ENCODE measurements at places on chromosomes 4 and X.

- DNase-seq: no peak
Observed at GRCh38 chr4:123617791-123618190, 221.2 kb downstream of the SPRY1 start.

DNA sequence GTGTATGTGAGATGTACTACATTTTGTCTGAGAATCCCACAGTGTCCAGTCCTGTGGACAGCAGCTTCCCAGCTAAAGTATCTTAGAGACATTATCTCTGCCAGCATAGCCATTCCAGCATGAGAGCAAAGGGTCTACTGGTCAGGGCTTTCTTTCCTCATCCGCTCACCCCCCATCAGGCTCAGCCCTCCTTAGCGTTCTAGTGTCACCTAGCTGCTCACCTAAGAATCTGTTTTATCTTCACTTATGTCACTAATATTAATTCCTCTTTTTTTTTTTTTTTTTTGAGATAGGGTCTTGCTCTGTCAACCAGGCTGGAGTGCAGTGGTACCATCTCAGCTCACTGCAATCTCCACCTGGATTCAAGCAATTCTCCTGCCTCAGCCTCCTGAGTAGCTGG is 15.6 kb downstream of the RUFY3 start:
- no peak for DNase-seq

- no peak for DNase-seq
Observed at GRCh38 chrX:18561020-18561419, 110.9 kb downstream of the RS1 start.

DNA sequence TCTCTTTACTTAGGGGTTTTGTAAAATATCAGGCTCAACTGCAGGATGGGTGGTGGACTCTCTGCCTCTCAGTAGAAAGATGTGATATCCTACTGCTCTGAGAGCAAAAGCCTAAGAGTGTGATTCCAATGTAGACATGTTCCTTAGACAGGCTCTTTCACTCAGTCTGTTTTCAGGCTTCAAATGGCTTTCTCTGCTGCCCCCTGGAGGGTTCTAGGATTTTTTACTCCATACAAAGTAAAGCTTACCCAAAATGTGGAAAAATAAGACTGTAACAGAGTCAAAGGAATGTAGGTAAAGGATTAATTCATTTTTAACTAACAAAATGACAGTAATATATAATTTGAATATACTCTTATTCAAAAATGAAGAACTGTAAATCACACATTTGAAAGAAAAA is 32.1 kb downstream of the ZGRF1 start:
- peak; percentile 74 for DNase-seq

- no peak for DNase-seq
Observed at GRCh38 chr4:6134612-6135220, 65.6 kb downstream of the JAKMIP1 start.

GRCh38 chr4:41135801-41136200 is 78.5 kb downstream of the APBB2 start:
- DNase-seq: no peak

- peak; percentile 55 for DNase-seq
Observed at GRCh38 chr4:2932951-2933565, 30.1 kb downstream of the NOP14 start.

DNA sequence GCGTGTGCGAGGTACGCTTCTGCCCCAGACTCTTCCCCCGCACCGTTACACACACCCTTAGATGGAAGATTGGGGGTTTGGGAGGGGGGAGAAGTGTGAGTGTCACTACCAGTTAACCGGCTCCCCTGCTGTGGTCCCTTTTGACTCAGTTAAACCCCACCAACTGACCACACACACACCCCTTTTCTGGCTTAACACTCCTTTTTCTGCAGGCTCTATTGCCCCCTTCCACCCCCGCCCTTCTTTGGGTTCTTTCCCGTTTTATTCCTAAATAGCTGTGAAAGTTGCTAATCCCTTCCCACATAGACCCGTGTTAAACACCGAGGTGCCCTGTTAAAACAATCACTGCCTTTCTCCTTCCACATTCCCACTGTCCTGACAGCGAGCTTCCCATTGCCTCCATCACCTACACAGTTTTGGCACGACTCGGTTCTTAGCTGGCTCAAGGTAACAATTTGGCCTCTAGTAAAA is 3.7 kb upstream of the NR3C2 start:
- peak; percentile 56 for DNase-seq

GRCh38 chr4:159235779-159236368 is 133.0 kb downstream of the RAPGEF2 start:
- no peak for DNase-seq

- DNase-seq: no peak
Observed at GRCh38 chr4:84722720-84723119, 139.8 kb downstream of the CDS1 start.

DNA sequence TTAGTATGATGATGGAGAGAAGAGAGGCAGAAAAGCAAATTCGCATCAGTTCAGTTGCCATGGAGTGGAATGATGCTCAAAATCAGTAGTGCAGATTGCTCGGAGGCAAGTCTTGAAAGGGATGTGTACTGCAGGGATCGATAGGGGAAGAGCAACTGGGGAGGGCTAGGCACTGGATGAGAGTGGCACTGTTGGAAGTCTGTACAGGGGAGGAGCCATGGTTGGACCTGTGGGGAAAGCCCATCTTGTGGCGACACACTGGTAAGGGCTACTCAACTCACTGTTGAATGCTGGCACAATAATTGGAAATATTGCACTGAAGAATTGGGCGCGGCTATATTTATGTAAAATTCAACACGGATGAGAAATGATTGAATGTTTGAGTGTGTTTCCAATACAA is 1.2 kb downstream of the RAB9B start:
- no peak for DNase-seq

GRCh38 chr4:100722866-100723459 is 205.1 kb upstream of the EMCN start:
- DNase-seq: no peak

DNA sequence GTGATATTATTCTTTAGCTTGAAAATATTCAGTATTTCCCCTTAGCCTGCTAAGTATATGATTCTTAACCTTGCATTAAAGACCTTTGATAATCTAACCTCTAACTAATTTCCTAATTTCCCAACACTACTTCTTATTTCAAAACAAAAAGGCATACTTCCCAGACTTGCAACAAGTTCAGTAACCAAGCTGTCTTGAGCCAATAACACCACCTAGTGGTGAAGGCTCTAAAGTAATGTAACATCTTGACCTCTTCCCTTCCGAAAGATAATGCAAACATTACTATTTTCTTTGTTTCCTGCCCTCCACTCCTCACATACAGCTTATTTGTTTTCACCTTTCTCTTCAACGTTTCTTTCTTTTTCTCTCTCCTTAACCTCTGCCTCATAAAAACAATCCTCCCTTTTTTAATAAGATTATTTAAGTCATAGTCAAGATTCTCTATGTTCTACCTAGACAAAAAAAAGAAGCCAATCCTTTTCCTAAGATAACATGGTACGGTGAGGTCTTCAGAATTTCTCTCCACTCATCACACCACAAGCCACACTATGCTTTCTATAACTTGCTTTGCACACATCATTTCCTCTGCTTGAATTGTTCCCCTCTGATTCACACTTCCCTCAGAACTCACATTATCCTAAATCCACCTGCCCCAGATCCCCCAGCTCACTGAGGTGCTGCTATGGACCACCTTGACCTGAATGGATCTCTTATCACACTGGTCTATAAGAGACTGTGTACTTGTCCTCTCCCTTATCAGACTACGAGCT is 3.5 kb downstream of the FAT1 start:
- peak; percentile 75 for DNase-seq

- DNase-seq: no peak
Observed at GRCh38 chr4:145731028-145731427, 51.1 kb downstream of the C4orf51 start.

GRCh38 chr4:104163820-104164219 is 330.9 kb downstream of the CXXC4 start:
- DNase-seq: no peak

DNA sequence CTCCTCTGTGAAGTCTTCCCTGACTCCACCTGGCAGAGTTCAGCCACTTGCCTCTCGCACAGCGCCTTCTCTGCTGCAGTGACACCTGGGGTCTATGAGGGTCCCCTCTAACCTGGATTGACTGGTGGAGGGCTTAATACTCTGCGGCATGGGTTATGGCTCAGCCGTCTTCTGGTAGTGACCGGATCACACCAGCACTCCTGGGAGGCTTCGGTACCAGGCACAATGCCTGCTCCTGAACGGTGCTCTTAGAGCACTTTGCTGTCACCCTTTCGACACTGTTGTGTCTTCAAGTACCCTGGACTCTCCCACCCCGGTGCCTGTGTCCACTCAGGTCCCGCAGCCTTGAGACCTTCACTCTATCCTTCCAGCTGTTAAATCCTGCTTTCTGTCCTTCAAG is 50.0 kb downstream of the C4orf50 start:
- peak; percentile 28 for DNase-seq

DNA sequence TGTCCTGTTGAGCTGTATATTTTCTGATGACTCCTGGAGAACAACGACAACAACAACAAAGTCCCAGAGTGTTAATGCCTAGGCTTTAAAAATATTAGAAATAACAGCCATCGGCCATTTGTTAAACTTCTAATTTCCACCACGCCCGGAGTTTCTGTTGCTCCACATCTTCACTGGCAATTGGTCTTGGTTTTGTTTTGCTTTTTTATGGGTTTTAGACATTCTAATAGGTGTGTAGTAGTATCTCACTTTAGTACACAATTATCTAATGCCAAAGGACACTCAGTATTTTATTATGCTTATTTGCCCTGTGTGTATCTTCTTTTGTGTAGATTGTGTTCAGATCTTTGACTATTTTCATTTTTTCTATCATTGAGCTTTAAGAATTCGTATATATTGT is 5.0 kb downstream of the MAGEA12 start:
- DNase-seq: no peak

DNA sequence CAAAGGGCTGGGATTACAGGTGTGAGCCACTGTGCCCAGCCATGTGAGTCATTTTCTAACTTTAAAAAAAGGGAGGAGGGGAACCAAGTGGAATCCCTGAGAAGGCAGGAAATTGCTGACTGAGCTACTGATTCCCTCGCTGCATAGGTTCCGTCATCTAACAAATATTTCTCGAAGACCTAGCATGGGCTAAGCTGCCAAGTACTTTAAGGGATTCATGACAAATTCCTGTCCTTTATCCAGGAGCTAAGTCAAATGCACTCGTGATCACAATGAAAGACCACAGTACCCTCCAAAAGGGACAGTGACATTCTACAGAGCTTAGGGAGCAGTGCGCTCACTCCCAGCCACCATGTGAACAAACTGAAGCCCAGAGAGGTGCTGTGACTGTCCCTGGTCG is 33.2 kb upstream of the MAN2B2 start:
- no peak for DNase-seq

DNA sequence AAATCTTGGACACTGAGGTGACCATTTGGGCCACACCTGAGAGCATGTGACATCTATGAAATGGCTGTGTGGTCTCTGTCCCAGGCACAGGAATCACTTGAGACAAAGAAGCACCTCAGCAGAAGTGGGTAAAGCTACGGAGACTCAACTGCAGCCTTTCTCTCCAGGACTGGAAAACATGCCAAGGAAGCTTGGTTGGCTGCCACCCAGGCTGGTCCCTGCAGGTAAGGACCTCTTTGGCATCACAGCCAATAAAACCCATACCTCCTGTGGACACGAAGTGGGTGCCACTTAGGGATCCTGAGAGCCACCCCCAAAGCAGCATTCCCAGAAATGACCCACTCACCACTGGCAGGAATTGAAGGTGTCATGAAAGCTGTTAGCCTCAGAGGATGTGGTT is 74.6 kb downstream of the LEF1 start:
- DNase-seq: no peak

DNA sequence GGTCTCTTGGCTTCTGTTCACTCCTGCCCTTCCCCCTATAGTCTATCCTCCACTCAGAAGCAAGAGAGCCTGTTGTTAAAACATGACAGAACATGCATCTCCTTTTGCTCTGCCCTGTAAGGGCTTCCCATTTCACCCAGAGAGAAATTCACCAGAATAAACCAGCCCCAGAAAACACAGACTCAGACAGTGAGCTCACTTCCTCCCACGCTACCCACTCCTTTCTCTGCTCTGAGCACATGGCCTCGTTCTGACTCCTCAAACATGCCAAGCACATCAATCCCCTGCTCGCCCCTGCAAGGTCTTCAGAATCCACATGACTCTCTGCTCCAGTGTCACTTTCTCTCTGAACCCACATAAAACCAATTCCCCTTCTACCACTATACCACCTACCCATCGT is 50.4 kb downstream of the MID1 start:
- DNase-seq: no peak

DNA sequence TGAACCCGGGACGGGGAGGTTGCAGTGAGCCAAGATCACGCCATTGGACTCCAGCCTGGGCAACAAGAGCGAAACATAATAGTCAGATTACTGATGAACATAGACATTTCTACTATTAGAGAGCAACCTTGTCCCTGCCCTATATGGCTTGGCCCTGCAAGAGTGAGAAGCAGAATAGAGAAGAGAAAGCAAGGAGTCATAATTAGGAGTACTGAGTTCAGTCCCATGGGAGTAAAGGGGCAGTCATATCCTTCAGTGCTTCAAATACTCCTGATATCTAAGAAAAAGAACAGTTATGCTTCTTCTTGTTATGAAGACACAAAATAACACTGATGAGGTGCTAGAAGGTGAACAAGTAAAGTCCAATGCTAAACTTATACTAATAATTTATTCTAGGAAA is 33.8 kb downstream of the CLDN2 start:
- no peak for DNase-seq

DNA sequence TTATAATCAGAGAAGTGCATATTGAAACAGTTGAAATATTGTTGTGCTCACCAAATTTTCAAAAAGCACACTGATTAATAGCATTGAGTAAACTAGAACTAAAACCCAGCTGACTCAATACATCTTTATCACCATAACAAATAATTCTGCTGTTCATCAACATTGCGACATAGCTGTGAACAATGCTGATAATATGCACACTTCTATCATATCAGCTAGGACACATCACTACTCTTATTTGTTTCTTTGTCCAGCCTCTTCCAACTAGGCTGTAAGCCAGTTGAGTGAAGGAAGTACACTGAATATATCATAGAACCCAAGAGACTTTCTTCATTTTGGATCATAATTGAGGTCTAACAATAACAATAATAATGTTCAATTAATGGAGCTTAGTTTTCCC is 349.7 kb downstream of the IQCM start:
- DNase-seq: no peak

GRCh38 chrX:149060921-149061320 is 444.2 kb downstream of the IDS start:
- no peak for DNase-seq

- DNase-seq: no peak
Observed at GRCh38 chr4:74583089-74583700, 138.3 kb downstream of the AREG start.

Measured in endodermal cell (in vitro differentiated cells).